Natural killer cell (primary cell): ENCODE measurements at places on chromosomes 7 and 10. TPM values are rescaled to one million over a fixed set of nuclear protein-coding genes. Genes with fewer than 3 reads are reported as not detected.
A peak's percentile ranks its signal among the peaks of the same experiment; 100 is the strongest.

GRCh38 chr7:13290975-13291374 lies 603.5 kb downstream of the ARL4A start:
- DNase-seq = no peak

- DNase-seq = no peak
Observed at GRCh38 chr10:30495687-30496086, 61.7 kb downstream of the MAP3K8 start.

The RNLS gene
- total RNA-seq = 6.8 TPM

DNA sequence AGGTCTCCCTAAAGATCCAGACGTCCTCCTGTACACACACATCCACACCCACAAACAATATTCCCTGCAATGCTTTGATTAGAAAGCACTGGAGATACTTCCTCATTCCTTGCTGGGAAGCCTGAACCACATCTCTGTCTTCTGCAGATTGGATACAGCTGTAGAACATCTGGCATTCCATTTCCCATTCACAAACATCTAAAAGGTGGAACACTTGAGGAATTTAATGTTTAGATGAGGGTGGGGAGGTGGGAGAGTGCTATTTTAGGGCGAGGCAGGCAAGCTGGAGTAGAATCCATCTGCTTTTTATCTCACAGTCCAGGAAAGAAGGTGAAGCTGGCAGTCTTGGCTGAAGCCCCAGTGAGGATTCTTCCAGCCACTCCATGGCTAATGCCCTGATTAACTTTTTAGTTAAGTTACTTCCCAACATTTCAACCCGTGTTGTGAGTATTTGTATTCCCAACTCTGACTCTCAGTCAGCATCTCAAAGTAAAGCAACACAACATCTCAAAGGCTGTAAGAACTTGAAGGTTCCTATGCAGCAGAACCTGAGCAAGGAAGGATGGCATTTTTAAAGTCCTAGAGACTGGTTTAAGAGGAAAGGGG lies 46.1 kb downstream of the CYTH3 start:
- DNase-seq = no peak

The KCNIP2 gene
- 0.97 TPM for total RNA-seq

- no peak for DNase-seq
Observed at GRCh38 chr10:91944880-91945630, 21.5 kb downstream of the BTAF1 start.

- no peak for DNase-seq
Observed at GRCh38 chr10:75347186-75347585, 54.4 kb downstream of the ZNF503 start.

The SEPTIN14 gene
- not detected for total RNA-seq

GRCh38 chr10:80188713-80189112 lies 16.6 kb downstream of the ANXA11 start:
- DNase-seq = no peak

The TMED4 gene
- total RNA-seq = 93.1 TPM

DNA sequence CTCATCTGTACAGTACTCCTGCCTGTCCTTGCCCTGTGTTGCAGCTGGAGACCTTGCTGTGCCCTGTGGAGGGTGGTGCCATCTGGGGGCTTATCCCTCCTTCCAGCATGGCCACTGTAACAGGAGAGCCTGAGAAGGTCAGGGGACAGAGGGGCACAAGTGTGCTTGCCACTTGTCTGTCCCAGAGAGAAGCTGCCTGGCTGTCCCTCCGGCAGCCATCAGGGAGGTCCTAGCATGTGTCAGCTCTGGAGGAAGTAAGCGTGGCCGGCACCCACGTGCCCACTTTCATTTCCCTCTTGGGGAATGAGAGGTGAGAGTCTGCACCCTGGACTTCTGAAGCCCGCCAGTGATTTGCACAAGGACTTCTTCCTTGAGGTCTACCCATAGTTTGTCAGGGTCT lies 97.0 kb upstream of the PPIF start:
- DNase-seq = peak; percentile 33

- DNase-seq = no peak
Observed at GRCh38 chr7:139950881-139951525, 111.7 kb downstream of the PARP12 start.

- no peak for DNase-seq
Observed at GRCh38 chr7:95141755-95142154, 182.6 kb downstream of the PON1 start.

The SRRM3 gene
- total RNA-seq = not detected
